ENCODE measurements at places on chromosomes 6 and 20.

- DNase-seq = peak; percentile 63
These were observed 19.6 kb upstream of the IL17F start for GRCh38 chr6:52263709-52264540.

DNA sequence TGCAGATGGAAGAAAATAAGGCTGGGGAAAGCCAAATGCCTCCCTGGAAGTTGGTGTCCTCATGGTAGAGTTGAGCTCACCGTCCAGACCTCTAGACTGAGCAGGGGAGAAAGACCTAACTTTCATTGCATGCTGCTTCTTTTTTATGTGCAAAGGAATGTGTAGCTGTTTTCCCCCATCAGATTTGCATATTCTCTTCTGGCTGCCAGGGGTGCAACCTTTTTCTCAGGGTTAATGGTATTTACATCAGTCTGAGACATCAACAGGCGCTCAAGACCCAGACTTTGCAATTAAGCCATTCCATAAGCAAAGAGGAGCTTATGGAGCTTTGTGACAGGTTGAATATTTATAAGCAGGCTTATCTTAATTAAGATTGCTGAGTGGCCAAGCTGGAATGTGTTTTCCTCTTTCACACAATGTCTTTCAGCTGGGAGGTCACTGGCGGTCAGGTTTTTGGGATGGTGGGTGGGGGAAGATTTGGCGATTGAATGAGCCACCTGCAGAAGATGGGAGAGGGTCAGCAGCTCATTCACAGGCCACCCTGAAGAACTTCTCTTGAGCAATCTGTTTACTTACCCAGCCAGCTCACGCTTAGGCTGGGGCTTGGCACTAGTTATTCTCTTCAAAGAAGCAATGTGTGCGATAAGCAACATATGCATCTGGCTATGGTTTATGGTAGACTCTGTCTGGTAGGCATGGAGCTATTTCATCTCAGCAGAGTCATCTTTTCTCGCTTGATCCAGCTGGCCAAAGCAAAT is 88.6 kb downstream of the SCP2D1 start:
- peak; percentile 9 for DNase-seq

- DNase-seq = no peak
These were observed 34.8 kb downstream of the IYD start for GRCh38 chr6:150403458-150404246.

DNA sequence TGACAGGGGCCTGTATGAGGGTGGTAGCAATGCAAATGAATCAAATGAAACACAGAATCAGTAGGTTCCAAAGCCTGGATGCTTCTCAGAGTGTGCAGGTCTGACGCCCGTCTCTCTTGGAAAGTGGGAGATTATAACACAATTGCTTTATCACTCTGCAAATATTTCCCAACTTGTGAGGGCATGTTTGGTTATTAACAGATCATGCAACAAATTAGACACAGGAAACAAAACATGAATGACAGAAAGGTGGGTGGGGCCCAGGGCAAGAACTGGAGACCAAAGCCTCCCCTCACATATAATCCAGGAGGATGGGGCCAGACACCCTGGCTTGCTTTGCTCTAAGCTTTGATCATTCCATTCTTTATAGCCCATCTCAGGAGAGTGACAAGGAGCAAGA is 108.6 kb upstream of the MRPS10 start:
- no peak for DNase-seq

DNA sequence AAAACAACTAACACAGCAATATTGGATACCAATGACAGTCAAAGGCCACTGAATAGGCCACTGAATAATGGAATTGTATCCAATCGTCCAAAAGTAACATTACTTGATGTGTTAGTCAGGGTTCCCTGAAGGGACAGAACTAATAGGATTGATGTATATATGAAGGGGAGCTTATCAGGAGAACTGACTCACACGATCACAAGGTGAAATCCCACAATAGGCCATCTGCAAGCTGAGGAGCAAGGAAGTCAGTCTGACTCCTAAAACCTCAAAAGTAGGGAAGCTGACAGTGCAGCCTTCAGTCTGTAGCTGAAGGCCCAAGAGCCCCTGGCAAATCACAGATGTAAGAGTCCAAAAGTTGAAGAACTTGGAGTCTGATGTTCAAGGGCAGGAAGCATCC is 571.4 kb downstream of the PRKN start:
- DNase-seq = no peak

DNA sequence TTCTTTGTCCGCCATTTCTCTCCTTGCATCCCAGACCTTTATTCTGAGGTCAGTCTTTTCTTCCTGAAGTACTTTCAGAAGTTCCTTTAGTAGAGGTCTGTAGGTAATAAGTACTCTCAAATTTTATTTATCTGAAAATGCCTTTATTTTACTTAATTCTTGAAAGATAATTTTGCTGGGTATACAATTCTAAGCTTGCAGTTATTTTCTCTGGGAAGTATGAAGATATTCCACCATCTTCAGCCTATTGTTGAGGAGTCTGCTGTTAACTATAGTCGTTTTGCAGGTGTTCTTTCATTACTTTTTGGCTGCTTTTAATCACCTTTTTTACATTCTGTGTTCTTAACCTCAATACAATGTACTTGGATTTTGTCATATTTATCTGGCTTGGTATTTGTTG is 13.5 kb upstream of the FNDC1 start:
- DNase-seq = no peak

DNA sequence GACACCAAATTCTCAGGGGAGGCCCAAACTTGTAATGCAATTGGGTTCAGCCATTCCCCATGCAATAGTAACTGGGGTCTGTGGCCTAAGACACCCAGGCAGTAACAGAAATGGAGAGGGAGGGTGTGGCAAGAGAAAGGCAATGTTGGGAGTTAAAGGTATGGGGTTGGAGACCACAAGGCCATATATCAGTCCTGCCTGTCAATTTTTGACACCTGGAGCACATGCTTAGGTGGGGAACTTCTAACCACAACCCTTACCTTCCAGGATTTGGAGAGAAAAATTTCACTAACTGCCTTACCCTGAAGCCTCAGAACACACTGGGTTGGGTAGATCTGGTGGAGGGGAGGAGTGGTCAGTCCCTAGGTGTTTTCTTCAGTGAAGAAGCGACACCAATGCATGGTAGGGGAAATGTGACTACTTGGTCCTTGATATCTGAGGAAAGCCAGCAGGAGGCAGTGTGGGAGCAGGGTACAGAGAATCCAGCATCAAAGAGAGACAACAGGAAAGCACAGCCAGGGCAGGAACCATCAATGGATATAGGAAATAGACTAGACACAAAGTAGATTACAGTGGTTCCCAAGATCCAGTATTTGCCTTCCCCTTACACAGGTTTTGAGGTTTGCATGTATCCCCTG is 6.8 kb upstream of the USP49 start:
- DNase-seq = peak; percentile 16

DNA sequence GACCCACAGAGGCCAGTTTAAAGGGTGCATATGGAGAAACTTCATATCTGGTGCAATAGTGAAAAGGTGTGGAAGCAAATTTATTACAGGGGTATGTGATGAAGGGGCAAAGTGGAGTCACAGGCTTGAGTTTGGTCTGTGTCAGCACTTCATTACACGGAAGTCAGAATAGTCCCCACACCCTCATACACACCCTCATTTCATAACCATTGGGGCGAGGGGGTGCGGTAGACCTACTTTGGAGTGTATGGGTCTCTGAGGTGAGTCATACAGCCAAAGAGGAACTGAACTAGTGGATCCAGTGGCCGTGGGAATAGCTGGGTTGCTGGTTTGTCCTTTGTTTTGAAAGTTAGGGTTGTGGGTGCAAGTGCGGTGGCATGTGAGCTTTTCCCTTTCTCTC is 3.3 kb downstream of the TM9SF4 start:
- DNase-seq = no peak

DNA sequence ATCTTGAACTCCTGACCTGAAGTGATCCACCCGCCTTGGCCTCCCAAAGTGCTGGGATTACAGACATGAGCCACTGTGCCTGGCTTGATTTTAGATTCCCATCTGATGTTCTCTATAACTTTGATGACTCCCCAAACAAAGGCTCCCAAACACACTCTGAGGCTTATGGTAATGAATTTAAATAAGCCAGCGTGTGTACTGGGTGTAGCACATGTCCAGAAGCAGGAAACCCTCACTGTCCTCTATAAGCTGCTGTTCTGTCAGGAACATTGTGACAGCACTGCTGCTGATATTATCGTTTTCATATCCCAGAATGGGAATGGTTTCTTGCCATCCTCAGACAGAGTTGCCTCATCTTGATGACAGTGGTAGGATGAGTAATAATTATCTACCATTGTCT is 54.1 kb upstream of the SALL4 start:
- DNase-seq = no peak

GRCh38 chr6:124490122-124490521 is 472.1 kb upstream of the RNF217 start:
- no peak for DNase-seq

GRCh38 chr20:31606804-31607639 is 1.9 kb downstream of the ID1 start:
- DNase-seq = peak; percentile 37

DNA sequence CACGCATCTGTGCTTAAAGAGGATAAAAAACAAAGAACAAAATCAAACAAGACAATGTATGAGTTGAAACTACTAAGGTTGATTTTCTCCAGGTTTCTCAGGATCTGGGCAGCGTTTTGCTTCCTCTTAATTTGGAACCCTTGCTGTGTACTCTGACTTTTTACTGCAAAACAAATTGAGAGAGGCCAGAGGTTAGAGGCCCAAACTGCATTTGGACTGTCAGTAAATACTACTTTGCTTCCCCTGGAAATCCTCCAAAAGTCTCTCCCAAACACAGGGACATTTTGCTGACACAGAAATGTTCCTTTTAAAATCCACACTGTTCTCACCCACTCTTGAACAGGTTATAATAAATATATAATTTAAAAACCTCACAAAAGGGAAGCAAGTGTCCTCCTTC is 1.1 kb downstream of the ARG1 start:
- DNase-seq = no peak

- DNase-seq = no peak
These were observed 23.0 kb upstream of the ECHDC1 start for GRCh38 chr6:127366282-127367022.

DNA sequence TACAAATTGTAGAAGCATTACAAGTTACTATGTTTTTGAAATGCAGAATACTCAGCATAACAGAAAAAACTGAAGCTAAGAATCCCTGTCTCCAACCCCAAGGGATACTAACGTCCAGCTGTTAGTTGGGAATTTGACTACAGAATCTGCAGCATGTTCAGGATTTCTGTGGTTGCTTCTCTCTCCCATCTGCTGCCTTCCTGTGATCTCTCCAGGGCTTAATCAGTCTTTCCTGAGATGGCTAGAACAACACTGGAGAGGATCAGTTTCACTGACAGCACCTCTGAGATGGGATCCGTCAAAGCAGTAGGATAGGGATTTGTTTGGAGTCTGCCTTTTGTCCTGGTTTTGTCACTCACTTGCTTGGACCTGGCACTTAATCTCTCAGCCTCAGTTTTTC is 73.3 kb upstream of the NUP153 start:
- DNase-seq = peak; percentile 51

- no peak for DNase-seq
These were observed 74.6 kb downstream of the OR2B2 start for GRCh38 chr6:27837625-27838057.

- peak; percentile 73 for DNase-seq
These were observed 27.5 kb downstream of the CAPN11 start for GRCh38 chr6:44185953-44186634.

DNA sequence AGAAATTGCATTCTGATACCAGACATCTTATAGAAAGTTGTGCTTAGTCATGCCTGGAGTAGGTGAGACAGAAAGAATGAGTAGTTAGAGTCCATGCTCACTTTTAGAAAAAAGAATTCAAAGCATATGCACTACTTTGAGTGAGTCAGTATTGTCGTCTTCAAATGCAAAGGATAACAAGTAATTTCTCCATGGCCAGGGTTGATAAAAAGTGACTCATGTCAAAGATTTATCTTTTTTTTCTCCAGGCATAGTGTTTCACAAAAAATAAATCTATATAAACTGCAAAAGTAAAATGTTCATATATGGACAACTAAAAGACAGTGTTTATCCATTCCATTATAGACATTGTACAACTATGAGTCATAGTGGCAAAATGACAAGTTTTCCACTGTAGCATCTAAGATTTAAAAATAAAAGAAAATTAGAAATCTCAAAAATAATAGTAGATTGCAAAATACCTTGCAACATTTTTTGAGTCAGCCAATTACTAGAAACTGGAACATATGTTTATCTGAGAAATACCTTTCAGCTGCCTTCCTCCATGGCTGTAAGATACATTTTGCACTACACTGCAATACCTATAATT is 329.6 kb downstream of the GRIK2 start:
- DNase-seq = no peak

DNA sequence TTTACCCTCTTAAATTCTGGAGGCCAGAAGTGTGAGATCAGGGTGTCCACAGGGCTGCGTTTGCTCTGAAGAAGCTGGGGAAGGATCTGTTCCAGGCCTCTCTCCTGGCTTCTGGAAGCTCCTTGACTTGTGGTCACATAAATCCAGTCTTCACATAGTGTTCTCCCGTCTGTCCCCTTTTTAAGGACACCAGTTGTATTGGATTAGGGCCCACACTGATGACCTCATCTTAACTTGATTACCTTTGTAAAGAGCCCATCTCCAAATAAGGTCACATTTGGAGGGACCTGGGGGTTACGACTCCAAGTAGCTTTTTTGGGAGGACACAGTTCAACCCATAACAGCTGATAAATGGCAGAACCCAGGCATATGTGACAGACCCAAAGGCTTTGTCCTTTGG is 20.0 kb upstream of the WFDC2 start:
- no peak for DNase-seq

GRCh38 chr6:94462231-94462630 is 1042.9 kb upstream of the EPHA7 start:
- no peak for DNase-seq

DNA sequence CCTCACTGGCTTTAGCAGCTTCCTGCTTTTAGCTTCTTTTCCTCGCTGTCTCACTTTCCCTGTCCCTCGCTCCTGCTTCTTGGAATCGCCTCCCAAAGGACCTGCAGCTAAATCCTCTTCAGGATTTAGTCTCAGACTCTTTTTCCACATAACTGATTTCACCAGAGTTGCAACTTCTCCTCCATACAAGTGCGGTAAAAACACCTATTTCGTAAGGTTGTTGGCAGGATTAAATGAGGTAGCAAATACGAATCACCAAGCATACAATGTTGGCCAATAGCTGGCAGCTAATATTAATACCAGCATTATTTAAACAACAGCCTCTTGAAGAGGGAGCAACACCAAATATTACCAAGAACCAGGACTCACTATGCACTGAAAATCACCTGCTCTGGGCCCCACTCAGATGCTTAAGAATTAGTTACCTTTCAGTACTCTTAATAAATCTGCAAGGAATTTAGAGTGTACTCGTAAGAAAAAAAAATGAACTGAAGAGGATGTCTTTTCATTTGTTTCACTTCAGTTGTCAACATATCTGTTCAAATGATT is 123.0 kb downstream of the DTNBP1 start:
- DNase-seq = no peak

- no peak for DNase-seq
These were observed 7.9 kb downstream of the RIN2 start for GRCh38 chr20:19765913-19766312.

Data from neural progenitor cell (in vitro differentiated cells).